ENCODE measurements at places on chromosomes 13 and 19.
A peak's percentile ranks its signal among the peaks of the same experiment; 100 is the strongest.

- DNase-seq = no peak
These were observed 874 bp downstream of the TRIM28 start for GRCh38 chr19:58544591-58545285.

GRCh38 chr19:4059453-4059871, 7.2 kb downstream of the ZBTB7A start:
- no peak for DNase-seq

- no peak for DNase-seq
These were observed 120.9 kb downstream of the RBM26 start for GRCh38 chr13:79285159-79285558.

DNA sequence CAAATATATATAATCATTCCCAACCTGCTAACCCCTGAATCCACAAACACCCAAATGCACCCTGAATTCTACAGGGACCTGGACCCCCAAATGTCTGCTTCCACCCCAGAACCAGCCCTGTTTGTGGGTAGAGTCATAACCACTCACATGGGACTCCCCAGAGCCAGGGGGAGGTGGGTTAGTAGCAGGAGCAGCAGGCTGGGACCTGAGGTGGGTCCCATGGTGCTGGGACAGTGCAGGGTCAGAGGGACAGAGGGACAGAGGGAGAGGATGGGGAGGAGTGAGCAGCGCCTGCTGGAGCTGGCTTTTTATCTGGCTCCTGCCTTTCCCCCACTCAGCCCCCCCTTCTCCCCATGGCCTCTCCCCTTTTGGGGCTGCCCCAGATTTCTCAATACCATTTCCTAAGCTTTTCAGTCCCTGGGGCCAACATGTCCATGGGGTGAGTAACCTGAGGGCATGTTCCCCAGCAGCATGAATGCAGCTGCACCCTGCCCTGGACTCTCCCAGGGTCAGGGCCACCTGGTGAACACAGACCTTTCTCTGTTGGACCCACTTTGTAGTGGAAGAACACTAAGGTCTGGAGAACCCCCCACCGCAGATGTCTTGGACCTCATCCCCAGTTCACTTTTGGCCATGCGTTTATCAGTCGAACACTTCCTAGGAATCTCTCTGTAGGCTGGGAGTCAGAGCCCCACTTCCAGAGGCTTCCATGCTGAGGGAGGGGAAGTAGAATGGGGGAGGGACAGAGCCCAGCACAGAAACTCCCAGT, at the start of gene C3:
TSS of gene C3 (minus strand) at position 282 of the 769 bp plus-strand sequence. CDS start at position 221, 61 bp downstream.
- no peak for DNase-seq

- no peak for DNase-seq
These were observed 459.1 kb upstream of the GPC6 start for GRCh38 chr13:92767468-92767867.

DNA sequence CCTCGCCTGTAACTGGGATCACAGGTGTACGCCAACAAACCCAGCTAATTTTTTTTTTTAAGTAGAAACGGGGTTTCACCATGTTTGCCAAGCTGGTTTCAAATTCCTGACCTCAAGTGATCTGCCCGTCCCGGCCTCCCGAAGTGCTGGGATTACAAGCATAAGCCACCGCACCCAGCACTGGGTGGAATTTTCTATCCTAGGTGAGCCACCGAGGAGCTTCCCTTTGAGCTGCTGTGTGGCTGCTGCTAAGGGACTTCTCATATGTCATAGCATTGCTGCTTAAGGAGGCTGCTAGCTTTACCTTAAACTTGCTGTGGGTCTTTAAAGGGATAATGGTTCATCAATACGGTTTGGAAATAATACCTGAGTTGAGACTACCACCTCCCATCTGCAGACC, 2.9 kb upstream of the AMER2 start:
- no peak for DNase-seq

DNA sequence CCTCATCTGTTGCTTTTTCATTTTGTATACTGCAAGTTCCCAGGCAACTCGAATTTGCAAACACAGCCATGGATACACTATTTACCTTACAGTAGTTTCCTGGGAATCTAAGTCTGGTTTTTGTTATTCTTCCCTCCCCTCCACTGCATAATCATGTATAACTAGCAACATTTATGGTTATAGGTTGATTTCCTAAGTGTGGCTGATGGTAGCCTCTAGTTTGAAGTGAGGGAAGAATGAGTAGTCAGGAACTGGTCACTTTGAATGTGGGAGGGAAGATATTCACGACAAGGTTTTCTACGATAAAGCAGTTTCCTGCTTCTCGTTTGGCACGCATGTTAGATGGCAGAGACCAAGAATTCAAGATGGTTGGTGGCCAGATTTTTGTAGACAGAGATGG, at the start of gene KCNRG:
TSS of gene KCNRG (plus strand) at position 187 of the 400 bp plus-strand sequence. CDS start at position 237, 50 bp downstream.
- DNase-seq = no peak

DNA sequence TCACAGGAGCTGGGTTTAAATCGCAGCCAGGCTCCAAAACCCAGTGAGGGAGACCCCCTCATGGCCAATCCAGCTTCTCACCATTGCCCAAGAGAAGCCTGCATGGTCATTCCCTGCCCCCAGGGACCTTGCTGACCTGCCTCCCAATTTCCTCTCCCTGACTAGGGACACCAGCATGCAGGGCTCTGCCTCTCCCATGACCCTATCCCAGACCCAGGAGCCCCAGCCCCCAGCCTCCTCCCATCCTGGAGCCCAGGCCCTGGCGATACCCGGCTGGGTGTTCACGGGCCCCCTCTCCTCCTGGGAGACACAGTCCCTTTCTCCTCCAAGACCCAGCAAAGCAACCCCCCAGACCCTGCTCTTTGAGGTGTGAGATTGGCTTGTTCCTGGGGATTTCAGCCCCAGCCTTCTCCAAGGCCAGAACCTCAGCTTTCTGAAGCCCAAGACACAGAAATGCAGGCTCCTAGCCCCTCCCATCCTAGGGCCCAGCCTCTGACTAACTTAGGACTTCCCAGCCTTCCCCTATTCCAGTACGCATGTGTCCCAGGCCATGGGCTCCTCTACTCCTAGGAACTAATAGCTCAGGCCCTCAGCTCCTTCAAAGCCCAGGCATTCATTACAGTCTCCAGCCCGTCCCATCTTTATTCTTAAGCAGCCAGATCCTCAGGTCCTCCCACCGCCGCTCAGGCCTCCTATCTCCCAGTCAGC, 1.1 kb downstream of the GYS1 start:
- no peak for DNase-seq

GRCh38 chr13:38121267-38121666, 228.4 kb upstream of the UFM1 start:
- DNase-seq = no peak

DNA sequence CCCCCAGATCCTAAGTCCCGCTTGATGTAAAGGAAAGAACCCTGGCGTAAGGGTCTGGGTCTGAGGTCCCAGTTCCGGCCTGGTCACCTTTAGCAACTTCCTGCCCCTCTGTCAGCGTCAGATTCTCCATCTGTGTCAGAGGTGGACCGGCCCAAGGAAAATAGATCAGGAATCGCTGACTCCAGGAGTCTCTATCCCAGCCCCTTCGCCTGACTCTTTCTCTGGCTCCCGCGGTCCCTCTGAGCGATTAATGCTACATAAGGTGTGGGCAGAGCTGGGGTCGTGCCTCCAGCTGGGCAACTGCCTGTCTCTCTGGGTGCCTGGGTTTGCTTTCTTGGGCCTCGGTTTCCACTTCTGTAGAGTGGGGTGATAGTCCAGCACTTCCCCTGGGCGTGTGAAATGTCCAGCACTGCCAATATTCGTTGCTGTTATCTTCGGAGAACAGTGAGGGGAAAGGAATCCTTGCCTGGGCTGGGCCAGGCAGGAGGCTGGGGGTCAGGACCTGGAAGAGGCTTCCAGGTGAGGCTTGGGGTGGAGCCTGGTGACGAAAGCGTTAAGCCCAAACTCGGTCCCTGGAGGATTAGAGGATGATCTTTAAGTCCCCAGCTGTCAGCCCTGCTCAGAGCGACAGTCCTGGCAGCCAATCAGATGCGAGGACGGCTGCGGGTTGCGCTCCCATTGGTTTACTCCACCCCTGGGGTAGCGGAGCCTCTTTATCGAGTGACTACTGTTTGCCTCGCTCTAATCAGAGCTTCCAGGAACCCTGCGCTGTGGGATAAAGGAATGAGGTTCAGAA, 767 bp downstream of the ABCA7 start:
- peak; percentile 86 for DNase-seq

GRCh38 chr19:9842834-9843625, 7.9 kb downstream of the PIN1 start:
- DNase-seq = no peak

- no peak for DNase-seq
These were observed 57.4 kb downstream of the KCNRG start for GRCh38 chr13:50072676-50073075.

DNA sequence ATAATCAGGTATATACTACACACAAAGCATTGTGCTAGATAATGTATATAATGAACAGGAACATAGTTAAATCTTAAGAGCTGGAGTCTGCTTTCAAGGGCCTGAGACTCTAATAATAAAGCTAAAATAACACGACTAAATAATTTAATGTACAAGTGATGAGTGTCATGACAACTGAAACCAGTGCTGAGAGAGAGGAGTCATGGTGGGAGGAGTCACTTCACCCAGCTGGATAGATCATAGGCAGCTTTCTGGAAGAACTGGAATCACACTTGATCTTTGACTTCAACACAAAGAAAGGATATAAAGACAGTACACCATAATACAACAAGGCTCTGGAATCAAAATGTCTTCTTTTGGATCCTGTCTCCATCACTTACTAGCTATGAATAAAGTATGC, 7.1 kb downstream of the RBM26 start:
- no peak for DNase-seq

DNA sequence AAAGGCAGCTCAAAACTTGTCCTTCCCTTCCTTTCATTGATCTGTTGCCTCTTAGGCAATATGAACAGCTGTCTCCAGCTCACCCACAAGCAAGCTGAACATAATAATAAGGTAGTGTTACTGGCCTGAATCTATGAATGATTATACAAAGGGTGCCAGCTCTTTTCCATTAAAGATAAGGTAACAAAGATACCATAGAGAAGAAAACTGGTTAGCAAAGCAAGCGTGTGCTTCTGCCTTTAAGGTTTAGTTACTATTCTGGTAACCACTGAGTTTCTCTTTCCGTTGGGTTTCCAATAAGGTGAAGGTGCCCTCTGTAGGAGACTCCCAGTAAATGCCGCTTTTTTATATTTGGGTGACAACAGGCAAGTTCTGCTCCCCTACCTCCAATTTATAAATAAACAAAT, 12.1 kb upstream of the DACH1 start:
- DNase-seq = no peak

- no peak for DNase-seq
These were observed 169 bp downstream of the GRAMD1A start for GRCh38 chr19:35000338-35000646.
